Activated naive CD8-positive, alpha-beta T cell treated with anti-CD3 and anti-CD28 coated beads for 36 hours (primary cell): ENCODE measurements at places on chromosomes 12 and 14.

DNA sequence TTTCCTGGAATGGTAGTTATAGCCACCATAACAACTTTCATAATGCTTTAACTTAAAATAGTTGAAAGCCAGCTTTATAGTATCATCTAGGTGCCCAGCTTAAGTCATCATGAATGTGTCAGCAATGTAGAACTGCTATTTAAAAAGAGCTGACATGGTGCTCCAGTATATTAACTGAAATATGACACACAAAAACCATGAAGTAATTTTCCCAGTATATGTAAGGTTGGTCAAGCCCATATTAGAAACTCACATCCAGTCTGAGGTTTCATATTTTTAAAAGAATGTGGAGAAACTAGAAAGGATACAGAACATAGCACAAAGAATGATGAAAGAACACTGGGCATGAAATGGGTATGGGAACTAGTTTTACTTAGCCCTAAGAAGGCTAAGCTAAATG, 121.3 kb upstream of the KRAS start:
- DNase-seq: no peak

DNA sequence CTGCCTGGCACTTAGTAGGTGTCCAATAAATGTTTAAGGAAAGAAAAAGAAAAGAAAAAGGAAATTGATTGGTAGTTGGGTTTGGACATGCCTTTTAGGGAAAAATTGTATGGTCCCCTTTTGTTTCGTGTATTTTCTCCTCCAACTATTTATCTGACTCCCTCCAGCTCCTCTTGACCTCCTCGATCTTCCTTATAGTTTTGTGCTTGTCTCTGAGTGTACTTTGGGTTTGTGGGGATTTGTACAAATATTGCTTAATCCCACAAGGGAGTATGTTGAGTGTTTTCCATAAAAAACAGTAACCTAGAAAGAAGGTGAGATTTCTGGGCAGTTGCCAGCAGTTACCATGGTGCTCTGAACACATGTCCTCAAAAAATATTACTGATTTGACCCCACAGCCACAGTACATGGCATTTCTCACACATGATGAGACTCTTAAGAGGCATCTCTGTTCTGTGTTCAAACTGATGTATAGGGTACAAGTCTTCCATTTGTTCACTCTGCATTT, 15.7 kb downstream of the PLEKHG7 start:
- no peak for DNase-seq

- DNase-seq: no peak
Observed at GRCh38 chr12:39102474-39103209, 197.3 kb upstream of the CPNE8 start.

DNA sequence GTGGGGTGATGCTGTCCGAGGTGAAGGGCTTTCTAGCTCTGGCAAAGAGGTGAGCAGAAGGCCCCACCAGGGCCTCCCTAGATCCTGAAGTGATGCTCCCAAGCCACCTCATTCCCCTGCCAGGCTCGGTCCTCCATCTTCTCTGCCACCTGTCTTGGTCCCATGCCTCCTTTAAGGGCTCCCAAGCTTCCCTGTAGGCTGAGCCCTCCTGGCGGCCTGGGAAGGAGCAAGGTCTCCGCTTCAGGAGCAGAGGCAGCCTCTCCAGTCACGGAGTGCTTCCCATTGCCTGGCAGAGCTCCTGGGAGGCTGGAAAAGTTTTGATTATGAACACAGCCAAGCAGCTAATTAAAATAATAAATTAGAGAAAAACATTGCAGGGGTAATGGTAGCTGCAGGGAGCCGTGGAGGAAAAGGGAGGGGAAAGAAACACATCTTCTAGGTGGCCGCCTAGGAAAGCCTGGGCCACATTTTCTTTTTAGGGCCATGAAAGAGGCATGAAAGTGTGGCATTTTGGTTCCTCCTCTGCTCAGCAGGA, 160.0 kb upstream of the PRMT8 start:
- no peak for DNase-seq

- DNase-seq: no peak
Observed at GRCh38 chr14:64092940-64093339, 201.2 kb downstream of the ESR2 start.

GRCh38 chr12:130961921-130962451, 8.3 kb downstream of the ADGRD1 start:
- DNase-seq: no peak

DNA sequence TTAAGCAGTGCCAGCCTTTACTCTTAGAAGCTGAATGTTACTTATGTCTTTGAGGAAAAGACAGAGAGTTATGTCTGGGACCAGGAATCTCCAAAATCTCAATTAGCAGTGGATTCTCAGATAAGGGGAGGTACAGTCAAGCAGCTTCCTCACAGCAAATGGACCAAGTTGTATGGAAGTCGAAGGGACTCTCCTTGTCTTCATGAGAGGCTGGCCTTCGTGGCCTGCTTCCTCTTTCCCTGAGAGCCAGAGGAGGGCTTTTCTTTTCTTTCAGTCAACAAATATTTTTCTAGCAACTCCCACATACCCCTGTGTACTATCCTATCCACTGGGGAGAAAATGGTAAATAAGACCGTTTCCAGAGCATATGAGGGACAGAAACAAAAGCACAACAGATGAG, 6.6 kb upstream of the WNT5B start:
- DNase-seq: no peak

DNA sequence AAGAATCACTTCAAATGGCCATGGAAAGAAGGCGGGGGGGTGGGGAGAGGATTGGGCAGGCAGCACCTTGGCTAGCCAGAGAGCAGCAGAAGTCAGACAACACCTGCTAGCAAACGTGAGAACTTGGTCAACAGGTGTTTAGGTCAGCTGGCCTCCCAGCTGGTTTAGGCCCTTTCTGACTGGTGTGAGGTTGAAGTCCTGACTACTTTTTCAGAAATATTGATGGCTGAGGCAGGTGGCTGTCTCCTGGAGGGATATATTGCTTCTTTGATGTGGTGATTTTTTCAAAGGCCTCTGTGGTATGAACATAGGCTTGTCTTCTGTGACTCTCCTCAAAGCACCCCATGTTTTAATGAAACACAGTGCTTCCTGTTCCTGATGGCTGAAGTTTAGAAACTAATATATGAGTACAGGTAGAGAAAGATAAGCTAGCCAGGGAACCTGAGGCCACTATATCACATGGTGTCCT, 238.2 kb upstream of the SSTR1 start:
- no peak for DNase-seq

- no peak for DNase-seq
Observed at GRCh38 chr12:2027351-2027750, 23.1 kb upstream of the DCP1B start.
